ENCODE measurements at places on chromosomes 3 and 15.

DNA sequence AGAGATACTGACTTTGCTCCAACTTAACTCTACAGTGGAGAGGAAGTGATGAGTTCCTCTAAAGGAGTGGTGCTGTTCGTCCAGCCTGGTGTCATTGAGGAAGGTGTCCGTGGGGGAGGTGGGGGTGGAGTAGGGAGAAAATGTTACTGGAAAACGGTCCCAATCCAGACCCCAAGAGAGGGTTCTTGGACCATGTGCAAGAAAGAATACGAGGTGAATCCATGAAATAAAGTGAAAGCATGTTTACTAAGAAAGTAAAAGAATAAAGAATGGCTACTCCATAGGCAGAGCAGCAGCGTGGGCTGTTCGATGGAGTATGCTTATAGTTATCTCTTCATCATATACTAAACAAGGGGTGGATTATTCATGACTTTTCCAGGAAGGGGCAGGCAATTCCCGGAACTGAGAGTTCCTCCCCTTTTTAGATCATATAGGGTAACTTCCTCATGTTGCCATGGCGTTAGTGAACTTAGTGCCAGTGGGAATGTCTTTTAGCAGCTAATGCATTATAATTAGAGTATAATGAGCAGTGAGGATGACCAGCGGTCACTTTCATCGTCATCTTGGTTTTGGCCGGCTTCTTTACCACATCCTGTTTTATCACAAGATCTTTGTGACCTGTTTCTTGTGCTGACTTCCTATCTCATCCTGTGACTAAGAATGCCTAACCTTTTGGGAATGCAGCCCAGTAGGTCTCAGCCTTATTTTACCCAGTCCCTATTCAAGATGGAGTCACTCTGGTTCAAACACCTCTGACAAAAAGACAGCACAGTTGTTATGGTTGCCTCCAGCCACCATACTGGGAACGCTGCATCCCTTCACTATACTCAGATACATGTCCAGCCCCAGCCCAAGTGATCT is 38.6 kb downstream of the CLEC3B start:
- DNase-seq: no peak

DNA sequence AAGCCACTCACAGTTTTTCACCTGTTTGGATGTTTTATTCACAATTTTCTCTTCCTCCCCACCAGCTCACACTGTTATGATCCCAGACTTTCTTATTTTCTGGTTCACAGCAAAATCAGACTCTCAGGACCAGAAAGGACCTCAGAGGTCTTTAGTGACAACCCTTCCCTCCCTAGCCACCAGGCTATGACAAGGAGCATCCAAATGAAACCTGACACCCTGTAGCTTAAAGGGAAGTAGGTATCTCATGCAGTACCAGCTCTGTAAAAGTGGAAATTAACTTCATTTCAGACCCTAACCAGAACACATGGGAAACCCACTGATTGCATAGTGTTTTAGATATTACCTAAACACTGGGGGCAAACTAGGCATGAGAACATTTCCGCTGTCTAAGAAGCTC is 45.3 kb downstream of the ATP13A5 start:
- no peak for DNase-seq

DNA sequence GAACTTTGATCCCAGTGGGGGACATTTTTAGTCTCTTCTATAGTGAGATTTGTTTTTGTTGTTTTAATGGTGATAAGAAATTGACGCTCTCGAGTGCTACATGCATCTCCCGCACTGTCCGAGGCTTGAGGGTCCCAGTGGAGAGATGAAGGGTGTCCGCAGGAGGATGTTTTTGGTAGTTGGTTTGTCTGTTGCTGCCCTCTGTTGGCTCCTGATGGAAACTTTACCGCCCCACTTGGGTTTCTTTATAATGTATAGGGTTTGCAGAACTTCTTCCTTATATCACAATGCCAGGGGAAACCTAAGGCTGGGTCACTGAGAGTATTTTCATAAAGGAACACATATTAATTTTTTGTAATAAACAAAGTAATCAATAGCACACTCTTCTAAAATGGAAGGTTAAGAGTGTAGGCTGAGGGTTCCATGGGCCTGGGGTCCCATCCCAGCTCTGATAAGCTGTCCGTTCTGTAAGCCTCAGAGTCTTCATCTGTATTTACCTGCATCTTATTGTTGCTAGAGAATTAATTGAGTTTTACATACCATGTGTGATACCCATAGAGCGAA is 185.3 kb upstream of the FEZF2 start:
- DNase-seq: no peak

DNA sequence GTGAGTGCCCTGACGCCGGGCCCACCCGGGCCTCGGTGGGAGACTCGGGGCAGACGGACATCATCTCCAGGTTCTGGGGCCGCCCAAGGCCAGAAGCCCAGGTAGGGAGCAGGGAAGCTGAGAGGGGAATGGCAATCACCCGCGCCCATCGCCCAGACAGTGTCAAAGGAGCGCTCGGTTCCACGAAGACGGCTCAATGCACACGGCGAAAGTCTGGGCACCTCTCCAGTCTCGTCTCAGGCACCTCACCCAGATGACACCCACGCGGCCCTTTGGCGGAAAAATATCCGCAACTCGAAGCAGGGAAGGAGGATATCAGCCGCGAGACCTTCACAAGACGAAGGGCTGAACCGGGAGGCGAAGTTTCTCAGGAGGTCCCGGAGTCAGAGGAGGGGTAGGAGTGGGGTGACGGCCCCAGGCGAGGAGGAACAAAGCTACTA is 916 bp downstream of the IL17RD start:
- no peak for DNase-seq

DNA sequence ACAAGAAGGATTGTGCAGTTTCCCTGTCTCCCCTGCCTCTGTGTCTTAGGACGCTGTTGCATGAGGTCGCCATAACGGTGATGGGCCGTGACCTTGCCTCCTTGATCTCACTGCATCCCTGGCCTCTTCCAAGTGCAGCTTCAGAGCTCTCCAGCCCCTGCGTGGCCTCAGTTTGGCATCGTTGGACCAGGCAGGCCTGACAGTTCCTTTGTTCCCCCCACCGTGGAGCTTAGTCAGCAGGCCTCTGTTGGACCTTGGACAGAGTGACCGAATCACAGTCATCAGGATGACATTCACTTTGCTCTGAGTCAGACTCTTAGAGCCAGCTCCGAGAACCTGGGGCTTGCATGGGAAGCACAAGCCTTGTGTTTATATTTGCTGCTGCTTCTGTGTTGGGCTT is 139.4 kb downstream of the OPA1 start:
- DNase-seq: no peak

- no peak for DNase-seq
These were observed 14.5 kb downstream of the TAGLN3 start for GRCh38 chr3:112013058-112013783.

- DNase-seq: no peak
These were observed 9.3 kb downstream of the NR2F2 start for GRCh38 chr15:96339619-96340347.

DNA sequence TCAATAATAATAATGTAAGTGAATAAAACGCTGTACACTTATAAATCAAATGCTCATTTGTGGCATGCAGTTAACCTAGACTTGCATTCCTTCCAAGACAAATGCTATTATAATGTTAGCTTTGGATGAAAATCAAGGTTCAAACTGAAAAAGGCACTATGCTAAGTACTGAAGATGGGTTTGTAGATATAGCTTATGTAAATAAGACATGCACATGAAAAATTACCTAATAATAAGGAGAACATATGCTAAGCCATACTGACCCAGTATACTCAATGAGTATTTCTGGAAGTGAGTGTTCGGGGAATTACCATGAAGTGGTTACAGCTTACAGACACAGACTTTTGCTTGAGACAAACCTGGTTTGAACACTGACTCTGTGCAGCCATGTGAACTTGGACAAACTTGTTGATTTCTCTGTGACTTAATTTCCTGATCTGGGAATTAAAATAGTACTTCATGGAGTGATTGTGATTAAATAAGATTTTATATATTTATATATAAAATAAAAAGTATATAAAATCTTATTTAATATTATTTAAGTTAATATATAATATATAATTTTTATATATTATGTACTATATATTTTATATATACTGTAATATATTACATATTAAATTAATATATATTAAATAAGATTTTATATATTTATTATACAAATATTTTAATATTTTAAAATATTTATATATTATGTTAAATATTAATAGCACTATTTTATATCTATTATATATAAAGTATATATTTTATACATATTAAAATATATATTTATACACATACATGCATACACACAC is 159.2 kb downstream of the ZPLD1 start:
- no peak for DNase-seq

GRCh38 chr3:175731543-175731942 is 872.4 kb downstream of the NAALADL2 start:
- no peak for DNase-seq

- DNase-seq: no peak
These were observed 68.4 kb downstream of the CRTC3 start for GRCh38 chr15:90598031-90598577.

DNA sequence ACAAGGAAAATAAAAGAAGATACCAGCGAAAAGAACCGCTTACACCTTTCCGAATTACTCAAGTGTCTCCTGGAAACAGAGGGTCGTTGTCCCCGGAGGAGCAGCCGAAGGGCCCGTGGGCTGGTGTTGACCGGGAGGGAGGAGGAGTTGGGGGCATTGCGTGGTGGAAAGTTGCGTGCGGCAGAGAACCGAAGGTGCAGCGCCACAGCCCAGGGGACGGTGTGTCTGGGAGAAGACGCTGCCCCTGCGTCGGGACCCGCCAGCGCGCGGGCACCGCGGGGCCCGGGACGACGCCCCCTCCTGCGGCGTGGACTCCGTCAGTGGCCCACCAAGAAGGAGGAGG is 325 bp downstream of the ALCAM start:
- DNase-seq: no peak

DNA sequence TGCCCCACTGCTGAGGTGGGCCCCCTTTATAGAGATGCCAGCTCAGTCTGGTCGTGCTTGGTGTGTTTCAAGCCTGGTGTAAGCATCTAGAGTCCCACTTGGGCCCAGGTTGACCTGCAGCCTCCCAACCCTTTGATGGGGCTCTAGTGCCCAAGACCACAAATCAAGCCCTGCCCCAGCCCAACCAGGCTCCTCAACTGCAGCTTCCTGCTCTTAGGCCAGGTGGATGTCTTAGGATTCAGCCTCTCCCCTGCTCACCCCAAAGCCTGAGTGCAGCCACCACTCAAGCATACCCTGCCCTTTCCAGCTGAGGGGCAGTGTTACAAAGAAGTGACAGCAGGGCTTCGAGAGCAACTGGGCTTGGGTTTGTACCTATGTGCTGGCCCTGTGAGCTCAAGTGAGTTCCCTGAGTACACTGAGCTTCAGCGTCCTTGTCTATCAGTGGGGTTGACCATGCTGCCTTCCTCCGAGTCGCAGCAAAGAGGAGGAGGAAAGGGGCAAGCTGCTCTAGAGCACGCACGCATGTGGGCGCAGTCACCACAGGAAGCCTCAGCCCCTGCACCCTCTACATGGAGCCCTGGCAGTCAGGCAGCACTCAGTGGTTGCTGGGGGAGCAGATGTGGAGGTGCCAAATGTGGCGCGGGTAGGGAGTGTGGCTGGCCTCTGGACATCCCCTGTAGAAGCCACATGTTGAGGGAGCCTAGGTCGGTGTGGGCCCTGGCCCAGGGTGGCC is 120.7 kb downstream of the EEFSEC start:
- no peak for DNase-seq

DNA sequence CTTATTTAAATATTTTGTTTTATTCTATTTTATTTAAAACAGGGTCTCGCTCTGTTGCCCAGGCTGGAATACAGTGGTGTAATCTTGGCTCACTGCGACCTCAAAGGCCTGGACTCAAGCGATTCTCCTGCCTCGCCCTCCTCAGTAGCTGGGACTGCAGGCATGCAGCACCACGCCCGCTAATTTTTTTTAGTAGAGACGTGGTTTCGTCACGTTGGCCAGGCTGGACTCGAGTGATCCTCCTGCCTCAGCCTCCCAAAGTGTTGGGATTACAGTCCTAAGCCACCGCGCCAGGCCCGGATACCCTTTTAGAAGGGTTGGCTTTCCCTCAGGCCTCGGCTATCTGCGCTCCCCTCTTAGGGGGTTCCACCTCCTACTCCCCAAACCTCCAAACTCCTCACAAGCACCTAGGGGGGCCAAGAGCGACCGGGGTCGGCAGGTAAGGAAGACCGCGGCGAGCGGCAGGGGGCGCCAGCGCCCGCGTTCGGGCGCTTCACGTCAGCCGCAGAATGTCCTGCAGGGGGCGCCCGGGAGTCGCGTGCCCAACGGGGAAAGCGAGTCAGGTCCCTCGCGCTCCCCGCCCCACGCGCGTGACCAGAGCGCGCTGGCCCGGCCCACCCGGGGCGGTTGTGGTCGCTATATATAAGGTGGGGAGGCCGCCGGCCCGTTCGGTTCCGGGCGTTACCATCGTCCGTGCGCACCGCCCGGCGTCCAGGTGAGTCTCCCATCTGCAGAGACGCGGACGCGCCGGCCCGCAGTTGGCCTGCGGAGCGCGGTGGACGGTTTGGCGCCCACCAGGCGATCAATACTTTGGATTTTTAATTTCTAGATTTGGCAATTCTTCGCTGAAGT is 51.8 kb upstream of the GATM start:
- DNase-seq: no peak

DNA sequence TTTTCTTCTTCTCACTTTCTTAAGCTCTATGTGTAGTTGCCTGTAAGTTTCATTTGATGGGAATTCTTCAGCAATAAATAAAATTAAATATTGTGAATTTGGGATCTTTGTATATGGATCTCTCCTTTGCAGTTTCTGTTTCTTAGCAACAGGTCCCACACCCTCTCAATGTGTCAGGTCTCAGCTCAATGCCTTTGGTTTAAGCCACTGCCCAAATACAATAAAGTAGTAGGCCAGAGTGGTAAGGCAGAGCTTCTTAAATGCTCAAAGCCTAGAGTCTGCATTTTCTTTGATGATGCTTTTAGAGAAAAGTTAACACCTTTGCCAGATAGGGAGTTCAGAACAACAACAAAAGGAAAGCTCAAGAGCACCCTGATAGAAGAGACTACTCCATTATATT is 343.7 kb downstream of the NSUN3 start:
- DNase-seq: no peak

DNA sequence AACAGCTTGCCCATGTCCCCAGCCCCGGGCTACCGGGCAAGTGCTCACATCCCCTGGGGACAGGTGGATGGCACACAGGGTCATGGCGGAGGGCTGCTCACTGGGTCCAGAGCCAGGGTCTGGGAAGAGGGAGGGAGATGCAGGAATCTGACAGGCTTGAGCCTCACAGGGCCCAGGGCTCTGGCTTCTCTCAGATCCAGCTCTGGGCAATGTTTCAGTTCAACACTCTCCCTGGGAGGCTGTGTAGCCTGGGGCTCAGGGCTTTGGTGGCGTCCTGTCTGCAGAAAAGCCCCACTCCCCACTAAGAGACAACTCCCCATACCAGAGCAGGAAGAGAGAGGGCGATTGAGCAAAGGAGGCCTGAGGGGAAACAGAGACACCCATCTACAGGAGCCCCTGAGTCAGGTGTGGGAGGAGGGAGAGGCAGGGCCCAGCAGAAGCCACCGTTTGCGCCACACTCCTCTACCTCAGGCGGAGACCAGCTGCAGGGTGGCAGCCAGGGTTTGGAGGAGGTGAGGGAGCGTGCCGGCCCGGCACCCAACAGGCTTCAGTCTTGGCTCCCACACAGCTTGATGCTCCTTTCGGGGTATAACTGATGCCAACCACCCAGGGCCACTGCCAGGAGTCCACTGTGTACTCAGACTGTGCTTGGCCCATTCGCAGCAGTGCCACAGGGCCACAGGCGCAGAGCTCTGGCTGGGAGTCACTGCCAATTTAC is 16.8 kb upstream of the SRP14 start:
- DNase-seq: peak; percentile 75

Data from NCI-H2081 treated with DMSO at 0.1 percent for 48 hours (cell line).